ENCODE measurements at places on chromosomes 4 and X.

GRCh38 chr4:145546175-145546915 lies 64.7 kb downstream of the SMAD1 start:
- DNase-seq: no peak

- DNase-seq: no peak
These were observed 102.3 kb downstream of the WWC2 start for GRCh38 chr4:183201331-183201730.

DNA sequence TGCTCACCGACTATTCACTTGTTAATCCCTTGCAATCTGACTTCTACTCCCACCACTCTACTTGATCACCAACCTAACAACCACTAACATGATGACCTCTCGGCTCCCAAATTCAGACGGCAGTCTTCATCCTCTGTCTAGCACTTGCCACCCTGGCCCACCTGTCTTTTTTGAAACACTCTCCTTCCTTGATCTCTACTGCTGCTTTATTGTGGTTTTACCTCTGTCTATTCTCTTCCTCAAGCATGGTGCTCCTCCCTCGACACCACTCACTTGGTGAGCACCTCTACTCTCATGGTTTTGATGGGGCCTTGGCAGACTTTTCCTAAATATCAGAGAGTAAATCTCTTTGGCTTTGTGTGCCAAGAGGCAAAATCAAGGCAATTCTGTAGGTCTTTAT lies 21.7 kb upstream of the CXCR3 start:
- DNase-seq: no peak

DNA sequence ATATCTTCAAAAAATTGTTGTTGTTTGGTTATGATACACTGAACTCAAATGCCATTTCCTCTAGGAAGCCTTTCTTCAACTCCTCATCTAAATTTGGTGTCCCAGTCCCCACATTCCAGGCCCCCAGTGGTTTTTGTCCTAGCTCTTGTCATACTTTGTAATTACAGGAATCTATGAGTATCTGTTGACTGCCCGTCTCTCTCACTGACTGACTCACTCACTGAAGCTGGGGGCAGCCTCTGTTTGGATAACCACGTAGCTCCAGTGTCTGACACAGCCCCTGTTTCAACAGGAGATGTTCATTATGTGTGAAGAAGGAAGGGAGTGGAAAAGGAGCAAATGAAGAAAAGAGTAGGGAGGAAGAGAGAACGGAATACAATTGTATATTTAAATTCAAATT lies 284.1 kb upstream of the TENM3 start:
- no peak for DNase-seq

DNA sequence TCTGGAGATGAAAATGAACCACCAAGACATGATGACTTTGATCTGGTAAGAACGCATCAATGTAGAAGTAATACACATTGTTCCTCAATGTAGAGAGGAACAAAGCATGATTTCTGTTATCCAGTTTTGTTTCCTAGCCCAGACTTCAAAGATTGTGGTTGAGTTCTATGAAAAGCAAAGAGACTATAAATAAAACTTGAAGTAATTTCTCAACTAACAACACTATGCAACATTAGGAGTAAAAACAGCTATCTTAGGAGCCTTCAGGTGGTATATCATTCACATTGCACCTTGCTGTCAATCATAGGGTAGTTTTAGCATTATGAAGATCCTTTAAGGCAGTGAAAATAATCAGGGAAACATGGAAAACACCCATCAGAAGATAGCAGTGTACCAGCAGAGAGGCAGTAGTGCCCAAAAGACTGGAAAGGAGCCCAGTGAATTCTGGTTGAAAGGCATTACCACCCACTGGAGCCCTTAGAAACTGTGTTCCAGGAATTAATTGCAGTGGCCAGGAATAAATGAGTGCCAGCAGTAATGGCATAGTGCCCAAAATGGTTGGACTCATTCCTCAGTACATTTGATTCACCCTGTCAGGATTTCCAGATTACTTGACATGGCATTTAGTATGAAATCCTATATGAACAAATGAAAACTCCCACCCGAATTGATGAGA lies 300.7 kb upstream of the CXXC4 start:
- DNase-seq: no peak

- no peak for DNase-seq
These were observed 34.4 kb downstream of the BBS12 start for GRCh38 chr4:122766950-122767349.

DNA sequence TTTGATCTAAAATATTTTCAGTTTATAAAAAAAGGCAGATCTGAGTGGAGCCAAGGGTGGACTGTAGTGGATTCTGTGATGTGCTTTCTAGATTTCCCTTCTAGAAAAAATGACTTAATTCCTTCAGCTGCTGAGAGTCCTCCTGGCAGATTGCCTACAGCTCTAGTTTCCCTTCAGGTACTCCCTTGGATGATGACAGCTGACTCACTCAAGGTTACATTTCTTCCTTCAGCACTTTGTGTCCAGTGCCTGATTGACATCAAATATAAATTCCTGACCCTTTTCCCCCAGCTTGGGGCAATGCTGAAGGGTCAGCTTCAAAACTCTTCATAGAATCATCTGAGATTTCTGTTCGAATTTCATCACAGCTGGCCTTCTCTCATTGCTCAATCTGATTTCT lies 161.7 kb downstream of the EMCN start:
- no peak for DNase-seq

- DNase-seq: no peak
These were observed 208.9 kb upstream of the ARHGEF9 start for GRCh38 chrX:63993936-63994335.

DNA sequence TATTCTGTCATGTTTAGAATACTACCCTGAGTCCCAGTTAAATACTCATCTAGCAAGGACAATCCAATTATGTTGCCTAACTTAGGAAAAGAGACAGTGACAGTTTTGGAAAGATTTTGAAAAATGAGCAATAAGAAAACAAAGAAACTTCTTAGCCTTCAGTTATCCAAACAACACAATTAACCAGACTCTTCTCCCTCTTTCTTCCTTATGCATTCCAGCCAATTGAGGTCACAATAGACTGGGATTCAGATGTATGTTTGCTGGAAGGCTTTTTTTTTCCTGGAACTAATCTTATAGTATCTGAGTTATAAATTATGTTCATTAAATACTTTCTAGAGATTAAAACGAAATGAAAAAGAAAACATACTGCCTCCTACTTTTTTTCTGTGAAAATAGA lies 109.6 kb downstream of the GUCY2F start:
- no peak for DNase-seq

DNA sequence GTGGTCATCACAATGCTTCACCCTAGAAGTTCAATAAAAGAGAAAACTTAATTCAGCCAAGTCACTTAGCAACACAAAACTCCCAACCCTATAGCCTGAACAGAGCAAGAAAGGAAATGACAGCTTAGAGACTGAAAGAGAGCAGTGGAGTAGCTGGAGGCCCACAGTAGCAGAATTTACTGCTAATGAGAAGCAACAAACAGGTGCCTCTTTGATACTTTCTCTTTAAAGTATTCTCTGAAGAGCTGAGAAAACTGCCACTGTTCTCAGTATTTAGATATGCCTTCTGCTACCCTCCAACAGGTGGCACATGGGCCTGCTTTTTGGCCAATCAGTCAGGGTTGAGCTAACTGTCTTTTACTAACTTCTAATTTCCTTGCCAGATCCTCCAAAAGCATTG lies 240.0 kb downstream of the GPC3 start:
- no peak for DNase-seq

DNA sequence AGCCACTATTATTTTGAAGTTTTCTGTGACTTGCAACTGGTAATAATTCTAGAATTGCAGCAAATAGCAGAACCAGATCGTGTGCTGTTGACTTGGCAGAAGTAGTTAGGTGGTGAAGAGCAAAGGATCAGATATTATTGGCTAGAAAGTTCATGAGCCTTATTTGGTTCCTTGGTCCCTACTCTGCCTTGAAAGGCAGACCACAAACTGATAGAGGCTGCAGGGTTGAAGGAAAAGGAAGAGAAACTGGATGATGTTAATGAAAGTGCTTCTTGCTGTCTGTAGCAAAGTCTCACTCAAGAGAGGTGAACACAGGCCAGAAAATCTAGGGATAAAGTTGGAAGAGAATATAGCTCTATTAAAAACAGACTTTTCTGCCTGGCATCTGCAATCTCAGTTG lies 41.2 kb upstream of the RNF150 start:
- DNase-seq: no peak

DNA sequence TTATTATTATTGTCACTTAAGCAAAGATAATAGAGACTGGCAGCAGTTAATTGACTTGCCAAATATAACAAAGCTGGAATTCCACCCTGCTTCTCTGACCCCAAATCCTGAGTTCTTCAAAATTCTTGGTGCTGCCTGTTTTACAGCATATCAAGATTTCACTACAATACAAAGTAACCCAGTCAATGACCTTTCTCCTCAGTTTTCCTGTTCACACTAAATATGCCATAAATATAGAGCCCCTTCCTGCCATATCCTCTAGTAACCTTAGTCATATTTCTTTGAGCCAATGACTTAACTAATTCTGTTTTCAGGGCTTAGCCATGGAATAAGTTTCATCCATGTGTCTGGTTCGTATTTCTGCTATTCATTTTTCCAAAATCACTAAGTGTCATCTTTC lies 315.3 kb upstream of the HS3ST1 start:
- no peak for DNase-seq

GRCh38 chr4:144300616-144301015 lies 160.1 kb upstream of the GYPA start:
- no peak for DNase-seq

DNA sequence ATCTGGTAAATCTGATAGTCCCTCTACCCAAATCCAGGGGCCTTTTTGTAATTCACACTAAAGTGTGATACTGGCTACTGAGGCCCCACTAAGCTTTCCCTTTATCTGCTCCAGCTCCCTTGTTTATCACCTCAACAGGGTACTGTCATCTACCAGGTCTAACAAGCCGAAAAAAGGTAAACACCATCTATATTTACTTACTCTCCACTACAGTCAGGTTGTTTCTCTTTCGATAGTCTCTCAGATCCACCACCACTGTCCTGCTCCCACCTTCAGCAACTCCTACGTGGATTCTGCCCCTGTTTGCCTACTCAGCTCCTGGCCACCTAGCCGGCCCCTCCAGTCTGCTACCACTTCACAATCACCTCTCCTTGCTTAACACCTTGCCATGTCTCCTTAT lies 3.3 kb downstream of the ITIH6 start:
- DNase-seq: no peak

DNA sequence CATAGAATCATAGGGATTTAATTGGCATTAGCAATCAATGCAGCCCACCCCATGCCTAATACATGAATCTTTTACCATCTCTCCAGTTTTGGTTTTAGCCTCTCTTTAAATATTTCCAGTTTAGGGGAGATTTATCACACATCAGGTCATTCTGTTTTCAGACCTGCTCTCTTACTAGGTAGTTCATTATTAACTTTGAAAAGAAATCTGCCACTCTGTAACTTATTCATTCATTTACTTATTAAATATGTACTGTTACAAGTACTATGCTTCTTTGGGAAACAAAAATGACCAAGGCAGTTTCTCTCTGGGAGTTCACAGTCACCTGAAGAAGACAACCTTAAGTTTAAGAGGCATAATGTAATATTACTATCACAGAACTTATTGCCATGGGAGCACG lies 62.1 kb downstream of the USO1 start:
- DNase-seq: no peak

DNA sequence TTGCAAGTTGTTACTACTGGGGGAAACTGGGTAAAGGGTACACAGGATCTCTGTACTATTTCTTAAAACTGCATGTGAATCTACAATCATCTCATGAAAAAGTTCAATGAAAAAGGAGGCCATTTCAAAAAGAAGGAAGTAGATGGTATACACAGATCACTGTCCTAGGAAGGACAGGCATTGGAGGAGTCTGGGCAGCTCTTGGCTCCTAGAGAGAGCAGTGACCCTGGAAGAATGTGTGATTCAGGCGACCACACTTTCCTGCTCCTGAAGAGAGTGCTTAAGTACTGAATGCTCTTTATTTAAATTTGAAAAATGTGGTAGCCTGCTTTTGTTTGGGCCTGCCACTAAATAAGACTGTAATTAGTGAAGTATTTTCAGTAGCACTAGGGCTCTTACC lies 318.1 kb upstream of the CASK start:
- DNase-seq: no peak

DNA sequence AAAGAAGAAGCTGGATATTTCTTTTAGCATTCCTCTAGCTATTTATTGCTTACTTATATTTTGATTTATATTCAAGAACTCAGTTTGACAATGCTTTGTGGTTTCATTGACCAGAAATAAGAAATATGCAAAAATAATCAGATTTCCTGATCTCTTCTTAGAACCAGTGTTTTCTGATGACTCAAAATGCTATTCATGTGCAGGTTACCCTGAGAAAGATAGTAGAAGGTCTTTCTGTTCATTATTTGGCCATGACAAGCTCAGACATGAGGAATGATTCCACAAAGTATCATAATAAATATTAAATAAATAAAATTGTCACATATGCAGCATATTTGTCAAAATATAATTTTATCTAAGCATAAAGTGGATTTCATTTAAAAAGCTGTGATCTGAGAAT lies 24.1 kb downstream of the ADH7 start:
- DNase-seq: no peak

GRCh38 chr4:158850800-158851644 lies 82.2 kb downstream of the FNIP2 start:
- no peak for DNase-seq

DNA sequence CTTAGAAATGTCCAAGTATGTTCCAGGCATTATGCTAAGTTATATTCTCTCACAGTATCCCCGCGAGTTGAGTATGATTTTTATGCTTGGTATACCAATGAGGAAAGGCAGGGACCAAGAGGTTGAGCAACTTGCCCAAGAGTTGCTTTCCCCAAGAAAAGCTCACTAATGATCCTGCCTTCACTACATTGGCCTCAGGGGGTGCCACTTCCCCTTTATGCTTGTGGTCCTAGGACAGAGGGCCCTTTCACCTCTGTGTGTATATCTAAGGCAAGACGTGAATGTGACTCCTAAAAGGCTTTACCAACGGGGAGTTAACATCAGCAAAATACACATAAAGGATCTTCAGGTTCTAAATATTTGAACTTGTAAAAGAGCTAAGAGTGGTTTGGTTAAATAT lies 164.4 kb upstream of the CPEB2 start:
- no peak for DNase-seq

DNA sequence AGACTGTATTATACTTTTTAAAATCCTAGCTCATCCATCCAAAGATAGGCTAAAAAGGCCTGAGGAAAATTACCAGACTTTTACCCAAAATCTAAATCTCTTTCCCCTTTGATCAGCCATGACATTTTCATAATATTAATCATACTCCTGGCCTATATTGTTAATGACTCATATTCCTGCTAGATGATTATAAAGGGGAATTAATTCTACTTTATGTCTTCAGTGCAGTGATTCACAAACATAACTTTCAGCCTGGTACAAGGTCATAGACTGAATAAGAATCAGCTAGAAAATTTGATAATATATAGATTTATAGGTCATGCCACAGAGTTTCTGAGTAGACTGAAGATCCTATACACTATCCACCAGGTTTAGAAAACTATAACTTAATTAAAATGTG lies 1905.4 kb downstream of the C4orf33 start:
- DNase-seq: no peak

Measured in stimulated activated CD8-positive, alpha-beta memory T cell treated with anti-CD3 and anti-CD28 coated beads, Interleukin-15, amount 100 ng/mL, for 4 hours (primary cell).